T follicular helper cell (primary cell): ENCODE measurements at places on chromosomes 7 and 10.

DNA sequence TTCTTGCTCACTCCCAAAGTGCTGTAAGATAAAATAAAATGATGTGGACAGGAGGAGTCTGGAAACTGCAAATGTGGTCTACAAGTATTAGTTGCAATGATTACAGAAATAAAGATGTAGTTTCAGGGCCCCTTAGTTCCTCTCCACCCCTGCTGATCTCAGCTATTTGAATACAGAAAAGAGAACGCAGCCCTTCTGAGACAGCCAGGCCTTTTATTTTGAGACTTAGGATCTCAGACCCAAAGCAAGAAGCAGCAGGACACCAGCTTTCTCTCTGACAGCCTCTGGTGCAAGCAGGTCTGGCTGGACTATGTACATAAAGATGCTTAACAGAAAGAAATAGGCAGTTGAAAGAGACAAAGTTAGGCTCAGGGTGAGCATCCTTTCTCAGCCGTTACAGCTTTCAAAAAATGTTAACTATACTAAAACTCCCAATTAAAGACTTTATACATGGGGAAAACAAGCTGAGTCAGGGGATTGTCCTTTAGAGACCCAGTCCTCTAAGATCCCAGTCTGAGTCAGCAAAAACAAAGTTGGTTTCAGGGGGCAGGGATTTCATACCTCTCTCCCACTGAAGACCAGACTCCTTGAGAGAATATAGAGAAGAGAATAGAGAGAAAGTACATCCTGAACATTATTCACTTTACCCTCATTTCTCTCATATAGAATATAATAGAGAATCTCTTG, 220.4 kb downstream of the TMEM178B start:
- no peak for DNase-seq

GRCh38 chr10:11236234-11236633, 218.6 kb downstream of the CELF2 start:
- DNase-seq, result peak; percentile 31

GRCh38 chr10:132443605-132443982, 46.6 kb downstream of the PWWP2B start:
- DNase-seq, result peak; percentile 58

DNA sequence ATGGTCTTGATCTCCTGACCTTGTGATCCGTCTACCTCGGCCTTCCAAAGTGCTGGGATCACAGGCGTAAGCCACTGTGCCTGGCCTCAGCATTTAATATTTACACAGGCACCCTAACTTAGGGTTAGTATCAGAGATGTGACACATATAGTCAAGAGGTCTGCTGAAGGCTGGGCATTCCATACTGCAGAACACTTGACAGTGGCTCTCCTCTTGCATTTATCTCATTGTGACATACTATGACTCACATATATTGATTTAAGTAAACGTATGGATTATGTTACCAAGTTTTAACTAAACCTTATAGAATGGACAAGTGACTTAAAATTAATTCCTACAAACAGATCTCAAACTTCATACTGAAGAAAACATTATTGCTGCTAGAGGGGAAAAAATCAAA, 36.6 kb downstream of the BRAF start:
- DNase-seq, result no peak

GRCh38 chr10:5890452-5890915, 441 bp downstream of the FBH1 start:
- no peak for DNase-seq

DNA sequence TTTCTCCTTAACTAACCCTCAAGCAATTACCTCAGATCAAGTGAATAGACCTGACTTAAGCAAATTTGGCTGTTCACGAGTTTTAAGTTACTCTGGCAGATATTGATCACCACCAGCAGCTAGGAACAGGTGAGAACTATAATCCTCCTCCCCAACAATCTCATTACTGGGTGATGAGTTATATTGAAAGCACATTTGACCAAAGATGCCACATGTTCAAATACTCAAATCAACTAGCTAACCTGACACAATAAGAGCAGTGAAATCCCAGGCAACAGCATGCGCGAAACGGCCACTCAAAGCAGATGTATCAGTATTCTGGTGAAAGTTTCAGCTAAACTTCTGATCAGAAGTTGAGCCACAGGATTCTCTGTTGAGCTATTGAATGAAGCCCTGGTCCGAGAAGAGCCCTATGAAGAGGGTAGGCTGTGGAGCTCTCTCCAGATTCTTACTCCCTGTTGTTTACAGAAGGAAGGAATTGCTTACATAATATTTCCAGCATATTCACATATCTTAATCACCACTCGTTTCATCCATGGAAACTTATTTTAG, 52.6 kb downstream of the CAV1 start:
- DNase-seq, result no peak

DNA sequence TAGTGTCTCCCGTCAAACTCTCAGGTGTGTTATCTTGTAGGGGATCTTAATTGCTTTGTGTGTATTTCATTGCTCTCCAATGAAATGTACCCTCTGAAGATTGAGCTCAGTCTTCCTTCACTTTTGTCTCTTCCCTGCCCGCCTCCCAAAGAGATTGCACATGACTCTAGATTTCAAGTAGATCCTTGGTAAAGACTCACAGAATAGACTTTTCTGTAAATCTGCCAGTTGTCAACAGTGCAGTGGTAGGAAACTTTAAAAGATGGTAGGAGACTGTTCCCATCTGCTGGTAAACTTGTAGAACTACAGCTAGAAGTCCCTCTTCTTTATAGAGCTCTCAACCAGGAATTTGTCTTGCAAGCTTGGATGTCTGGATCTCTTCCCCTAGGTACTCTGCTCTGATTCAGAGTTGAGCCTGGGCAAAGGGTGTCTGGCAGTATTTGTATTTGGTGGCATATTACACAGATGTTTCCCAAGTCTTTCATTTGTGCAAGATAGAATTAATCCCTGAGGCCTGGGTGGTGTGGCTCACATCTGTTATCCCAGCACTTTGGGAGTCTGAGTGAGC, 9.6 kb downstream of the CCL26 start:
- DNase-seq, result no peak

DNA sequence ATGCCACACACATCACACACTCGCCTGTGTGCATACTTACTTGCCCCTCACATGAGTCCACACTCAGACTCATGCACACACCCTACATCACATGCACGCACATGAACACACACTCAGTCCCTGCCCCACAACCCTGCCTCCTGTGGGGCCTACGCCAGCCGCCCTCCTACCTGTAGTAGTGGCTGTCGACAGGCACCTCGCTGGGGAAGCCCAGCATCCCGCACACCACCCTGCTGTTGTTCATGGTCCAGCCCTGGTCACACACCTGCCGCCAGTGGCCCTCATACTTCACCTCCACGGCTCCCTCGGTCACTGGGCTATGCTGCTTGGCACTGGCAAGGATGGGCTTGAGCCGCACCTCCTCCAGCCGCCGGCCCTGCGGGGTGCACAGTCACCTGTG, 7.2 kb downstream of the LOXL4 start:
- DNase-seq, result no peak

DNA sequence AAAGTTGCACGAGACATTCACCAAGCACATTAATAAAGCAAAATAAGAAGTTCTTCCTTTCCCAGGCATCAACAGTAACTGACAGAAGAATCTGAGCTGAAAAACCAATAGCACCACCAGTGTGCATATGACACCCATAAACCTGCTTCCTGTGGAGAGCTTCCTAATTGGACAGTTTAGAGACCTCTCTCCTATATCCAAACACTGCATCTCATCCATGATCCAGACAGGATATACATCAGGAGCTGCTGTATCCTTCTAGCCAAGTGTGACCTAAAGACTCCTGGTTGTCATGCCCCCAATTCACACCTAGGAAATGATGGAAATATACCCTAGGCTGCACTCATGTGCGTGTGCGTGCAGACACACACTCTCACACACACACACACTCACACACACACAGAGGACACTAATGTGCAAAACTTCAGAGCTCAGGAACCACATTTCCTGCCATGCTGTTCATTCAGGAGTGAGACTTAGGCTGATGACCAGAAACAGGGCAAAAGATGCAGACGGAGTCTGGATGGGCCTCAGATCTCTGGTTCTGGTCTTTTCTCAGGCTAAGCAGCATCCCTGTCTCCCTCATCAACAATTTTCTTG, 58.0 kb downstream of the MAP3K8 start:
- no peak for DNase-seq

DNA sequence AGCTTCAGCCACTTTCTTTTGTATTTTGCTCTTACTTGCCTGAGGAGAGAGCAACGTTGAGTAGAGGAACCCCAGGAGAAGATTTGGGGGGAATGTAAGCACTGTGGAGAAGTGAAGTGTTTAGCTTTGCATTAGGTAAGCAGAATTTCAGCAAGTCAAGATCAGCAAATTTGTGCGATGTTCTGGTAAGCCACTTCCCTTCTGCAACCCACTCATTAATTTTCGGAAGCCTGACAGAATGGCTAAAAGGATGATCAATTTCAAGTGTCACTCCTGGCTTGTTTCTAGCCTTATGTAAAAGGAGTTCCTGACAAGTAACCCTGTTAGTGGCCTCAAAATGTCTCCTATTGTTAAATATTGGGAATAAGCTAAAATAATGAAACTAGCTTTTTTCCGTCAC, 48.5 kb upstream of the NXPH1 start:
- DNase-seq, result no peak
